MM.1S (cell line): ENCODE measurements at places on chromosomes 4 and X.

DNA sequence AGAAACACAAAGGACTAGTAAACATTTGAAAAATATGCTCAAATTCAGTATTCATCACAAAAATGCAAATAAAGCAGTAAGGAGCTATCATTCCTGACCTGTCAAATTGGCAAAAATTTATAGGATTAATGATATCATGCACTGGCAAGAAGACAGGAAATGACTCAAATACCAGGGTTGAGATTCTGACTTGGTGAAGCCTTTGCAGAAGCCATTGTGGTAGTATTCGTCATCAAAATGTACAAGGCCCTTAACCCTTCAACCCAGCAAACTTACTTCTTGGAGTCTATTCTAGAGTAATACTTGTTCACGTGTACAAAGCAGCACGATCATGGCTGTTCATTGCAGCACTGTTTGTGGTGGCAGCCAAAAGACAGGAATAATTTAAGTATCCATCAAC, 132.4 kb downstream of the ENOX2 start:
- no peak for DNase-seq
- H3K4me3 ChIP-seq, result no peak overlapping the region
- no peaks in the 10 kb centered on the region for H3K27me3 ChIP-seq
- H3K36me3 ChIP-seq, result no peaks in the 10 kb centered on the region

DNA sequence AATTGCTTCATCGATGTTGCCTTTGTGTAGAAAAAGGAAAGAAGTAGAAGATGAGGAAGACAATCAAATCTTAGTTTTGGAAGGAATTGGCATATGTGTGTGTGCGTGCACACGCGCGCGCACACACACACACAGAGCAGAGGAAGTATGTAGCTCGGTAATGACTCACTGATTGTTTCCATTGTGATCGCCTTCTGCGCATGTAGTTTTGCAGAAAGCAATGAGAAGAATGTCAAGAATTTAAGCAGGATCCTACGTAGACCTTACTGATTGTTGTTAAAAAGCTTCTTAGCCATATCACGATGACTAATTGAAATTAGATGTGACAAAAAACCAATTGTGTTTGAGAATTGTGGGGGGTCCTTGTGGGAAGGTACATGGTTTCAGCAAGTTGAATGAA, 12.8 kb upstream of the LIMCH1 start:
- H3K27me3 ChIP-seq, result no peaks in the 10 kb centered on the region
- H3K36me3 ChIP-seq, result no peaks in the 10 kb centered on the region
- no peak overlapping the region for H3K27ac ChIP-seq
- DNase-seq, result no peak

DNA sequence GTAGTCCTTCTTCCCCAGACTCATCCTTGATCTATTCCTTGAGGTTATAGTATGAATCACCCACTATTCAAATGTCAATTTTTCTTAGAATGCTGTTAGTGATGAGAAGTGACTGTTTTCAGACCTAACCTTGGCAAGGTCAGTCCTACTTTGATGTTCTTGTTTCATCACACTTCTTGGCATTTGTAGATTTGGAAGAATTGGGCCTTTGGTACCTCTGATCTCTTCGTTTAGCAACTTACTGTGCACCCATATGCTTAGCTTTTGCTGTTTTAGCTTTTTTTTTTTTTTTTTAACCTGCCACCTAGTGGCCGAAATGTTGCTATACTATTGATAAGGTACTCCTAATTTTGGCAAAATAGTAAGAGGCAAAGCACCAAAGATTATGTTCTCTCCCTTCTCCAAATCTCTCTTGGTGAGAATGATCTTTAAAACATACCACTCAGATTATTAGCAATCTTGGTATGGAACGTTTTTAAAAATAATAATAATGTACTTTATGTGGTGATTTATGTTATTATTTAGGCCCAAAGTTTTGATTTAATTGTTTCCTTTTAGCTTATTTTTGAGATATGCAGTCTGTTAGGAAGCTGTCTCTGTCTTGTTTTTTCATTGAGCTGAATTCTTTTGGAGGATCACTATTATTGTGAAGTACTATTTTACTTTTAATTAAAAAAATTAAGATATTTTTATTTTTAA, 16.6 kb downstream of the DCK start:
- DNase-seq, result peak; percentile 58
- no peak overlapping the region for H3K4me3 ChIP-seq
- H3K4me1 ChIP-seq, result peaks cover 8% of the 10 kb centered on the region
- no peaks in the 10 kb centered on the region for H3K27me3 ChIP-seq
- H3K36me3 ChIP-seq, result peaks cover 7% of the 10 kb centered on the region; the same call in 1 of the 2 replicates
- H3K27ac ChIP-seq, result no peak overlapping the region

- H3K27ac ChIP-seq, result no peak overlapping the region
- no peaks in the 10 kb centered on the region for H3K4me1 ChIP-seq
- no peaks in the 10 kb centered on the region for H3K36me3 ChIP-seq
- no peak overlapping the region for H3K4me3 ChIP-seq
Measured at GRCh38 chr4:55037728-55038127, 87.7 kb downstream of the KDR start.

DNA sequence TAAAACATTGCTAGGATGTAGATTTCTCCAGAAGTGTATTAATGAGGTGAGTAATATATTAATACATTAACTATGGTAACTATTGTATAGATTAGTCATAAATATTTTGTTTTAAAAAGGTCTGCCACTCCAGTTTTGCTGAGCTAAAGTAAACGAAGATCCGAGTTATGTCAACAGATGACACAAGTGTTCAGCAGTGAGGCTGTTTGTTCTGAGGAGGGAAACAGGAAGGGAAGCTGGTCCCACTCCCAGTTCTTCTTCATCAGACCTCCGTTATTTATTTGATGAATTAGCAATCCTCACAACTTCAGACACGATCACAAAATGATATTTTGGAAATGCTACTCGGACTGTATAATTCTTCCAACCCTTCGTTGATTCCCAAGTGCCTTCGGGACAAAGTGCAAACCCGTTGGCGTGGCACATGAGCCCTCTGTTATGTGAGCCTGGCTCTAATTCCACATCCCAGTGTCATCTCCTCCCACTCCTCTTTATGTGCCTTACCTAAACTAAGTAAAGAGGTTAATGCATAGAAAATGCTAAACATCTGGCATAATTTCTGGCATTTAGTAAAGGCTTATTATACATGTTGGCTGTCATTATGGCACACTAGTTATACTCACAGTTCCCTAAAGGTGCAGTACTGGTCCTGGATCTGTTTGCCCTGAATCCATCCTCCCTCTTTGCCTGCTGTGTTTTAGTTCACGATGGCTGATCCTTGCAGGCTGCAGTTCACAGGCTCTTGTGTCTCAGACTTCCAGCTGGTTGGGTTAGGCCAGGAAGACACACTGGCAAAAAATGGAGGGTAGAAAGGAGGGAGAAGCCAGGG, 190.6 kb upstream of the LNX1 start:
- no peak for DNase-seq
- H3K4me3 ChIP-seq, result no peak overlapping the region
- H3K27ac ChIP-seq, result no peak overlapping the region
- no peaks in the 10 kb centered on the region for H3K4me1 ChIP-seq
- H3K27me3 ChIP-seq, result no peaks in the 10 kb centered on the region

GRCh38 chr4:119210775-119211174, 1.7 kb upstream of the USP53 start:
- H3K27me3 ChIP-seq, result no peaks in the 10 kb centered on the region
- H3K4me1 ChIP-seq, result peaks cover 5% of the 10 kb centered on the region; the same call in 1 of the 2 replicates
- no peaks in the 10 kb centered on the region for H3K36me3 ChIP-seq
- H3K4me3 ChIP-seq, result no peak overlapping the region
- no peak overlapping the region for H3K27ac ChIP-seq

DNA sequence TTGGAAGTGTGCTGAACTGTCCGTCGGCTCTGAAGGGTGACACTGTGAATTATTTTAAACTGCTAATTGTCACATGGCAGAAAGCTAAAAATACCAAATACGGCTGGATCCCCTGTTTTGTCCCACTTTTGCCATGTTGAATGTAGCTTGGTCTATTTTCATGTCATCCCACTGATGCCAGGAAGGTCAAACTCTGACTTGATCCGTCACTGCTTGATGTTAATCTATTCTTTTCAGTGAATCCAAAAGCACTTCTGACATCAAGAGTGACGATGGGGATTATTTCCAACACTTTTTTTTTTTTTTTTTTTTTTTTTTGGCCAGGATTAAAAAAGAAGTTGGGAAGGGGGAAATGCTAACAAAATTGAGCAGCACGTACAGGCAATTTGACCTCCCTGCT, 734.6 kb upstream of the TENM3 start:
- no peaks in the 10 kb centered on the region for H3K4me1 ChIP-seq
- H3K4me3 ChIP-seq, result no peak overlapping the region
- DNase-seq, result no peak
- no peaks in the 10 kb centered on the region for H3K27me3 ChIP-seq
- H3K36me3 ChIP-seq, result no peaks in the 10 kb centered on the region

DNA sequence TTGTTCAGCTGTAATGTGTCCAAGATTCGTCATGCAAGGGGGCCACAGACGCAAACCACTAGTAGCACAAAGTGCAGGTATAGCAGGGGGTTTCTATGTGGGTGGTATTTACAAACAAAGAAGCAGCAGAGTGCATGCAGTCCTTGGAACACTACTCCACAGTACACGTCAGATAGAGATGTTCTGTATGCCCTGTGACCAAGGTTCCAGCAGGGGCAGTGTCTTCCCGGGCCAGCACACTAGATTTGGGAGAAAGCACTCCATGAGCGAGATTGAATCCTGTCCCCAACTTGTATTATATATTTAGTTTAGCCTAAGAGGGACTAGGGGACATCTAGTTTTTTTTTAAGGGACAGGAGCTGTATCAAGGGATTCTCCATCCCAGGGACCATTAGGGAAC, 54.4 kb upstream of the ESX1 start:
- H3K27me3 ChIP-seq, result no peaks in the 10 kb centered on the region
- no peak overlapping the region for H3K4me3 ChIP-seq
- no peaks in the 10 kb centered on the region for H3K36me3 ChIP-seq
- DNase-seq, result no peak
- no peaks in the 10 kb centered on the region for H3K4me1 ChIP-seq

DNA sequence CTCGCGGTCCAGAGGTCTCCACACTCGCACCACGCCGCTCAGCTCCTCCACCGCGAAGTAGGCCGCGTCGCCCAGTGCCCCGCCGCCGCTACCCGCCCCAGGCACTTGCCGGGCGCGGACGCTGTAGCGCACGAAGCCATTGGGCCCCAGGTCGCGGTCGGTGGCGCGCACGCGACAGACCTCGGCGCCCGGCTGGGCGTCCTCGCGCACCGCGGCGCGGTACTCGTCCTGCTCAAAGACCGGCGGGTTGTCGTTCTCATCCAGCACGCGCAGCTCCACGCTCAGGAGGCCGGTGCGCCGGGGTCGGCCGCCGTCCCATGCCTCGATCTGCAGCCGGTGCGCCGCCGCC, 1.4 kb downstream of the DCHS2 start:
- H3K36me3 ChIP-seq, result no peaks in the 10 kb centered on the region
- H3K4me3 ChIP-seq, result no peak overlapping the region
- no peaks in the 10 kb centered on the region for H3K27me3 ChIP-seq
- H3K4me1 ChIP-seq, result no peaks in the 10 kb centered on the region

DNA sequence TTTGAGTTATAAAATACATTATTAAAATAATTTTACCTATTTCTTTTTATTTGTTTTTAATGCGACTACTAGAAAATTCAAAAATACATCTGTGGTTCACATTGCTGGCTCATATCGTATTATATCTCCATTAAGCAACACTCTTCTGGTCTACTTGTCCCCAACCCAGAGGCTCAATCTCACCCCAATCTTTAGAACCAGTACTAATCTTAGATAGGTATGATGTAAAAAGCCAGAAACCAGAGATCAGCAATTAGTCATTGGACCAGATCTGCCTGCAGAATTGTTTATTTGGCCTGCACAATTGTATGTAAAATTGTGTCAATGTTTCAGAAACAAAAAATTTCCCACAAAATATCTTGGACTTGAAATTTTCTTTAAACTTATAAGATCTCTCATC, 155.5 kb upstream of the BMP3 start:
- H3K4me3 ChIP-seq, result no peak overlapping the region
- no peaks in the 10 kb centered on the region for H3K36me3 ChIP-seq
- no peaks in the 10 kb centered on the region for H3K4me1 ChIP-seq
- H3K27ac ChIP-seq, result no peak overlapping the region

DNA sequence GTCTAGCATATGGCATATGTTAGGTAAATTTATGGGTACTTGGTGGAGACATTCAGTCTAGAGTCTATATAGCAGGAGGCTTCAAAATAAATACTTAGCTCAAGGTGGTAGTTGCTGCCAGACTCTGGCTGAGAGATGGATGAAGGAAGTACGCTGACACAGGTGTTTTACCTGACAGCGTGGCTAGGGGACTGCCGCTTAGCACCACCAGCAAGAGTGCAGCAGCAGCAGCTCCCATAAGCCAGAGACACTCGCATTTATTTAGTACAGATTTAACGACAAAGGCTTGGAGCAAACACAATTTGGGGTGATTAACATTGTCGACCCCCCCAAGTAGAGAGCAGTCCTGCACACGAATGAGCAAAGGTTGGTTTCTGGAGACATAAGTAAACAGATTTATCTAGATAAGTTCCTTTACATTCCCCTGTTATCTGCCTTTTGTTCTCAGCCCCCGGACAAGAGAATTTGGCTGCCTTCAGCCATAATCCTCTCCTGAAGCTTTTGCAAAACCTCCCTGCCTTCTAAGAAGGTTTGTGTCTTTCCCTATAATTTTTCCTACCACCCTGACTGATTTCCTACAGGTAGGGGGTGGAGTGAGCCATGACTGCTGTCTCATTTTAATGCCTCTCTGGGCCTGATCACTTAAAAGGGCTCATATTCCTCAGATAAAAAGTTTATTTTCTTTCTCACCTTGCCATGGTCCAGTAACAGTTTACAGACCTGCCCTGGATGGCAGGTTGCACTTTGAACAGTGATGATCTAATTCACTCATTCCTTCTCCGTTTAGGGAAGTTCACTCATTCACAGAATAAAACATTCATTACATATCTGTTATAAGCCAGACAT, 64.6 kb downstream of the RHOH start:
- H3K27ac ChIP-seq, result no peak overlapping the region
- no peaks in the 10 kb centered on the region for H3K27me3 ChIP-seq
- no peak for DNase-seq
- H3K4me1 ChIP-seq, result no peaks in the 10 kb centered on the region; the same call in 1 of the 2 replicates
- no peak overlapping the region for H3K4me3 ChIP-seq

- H3K27me3 ChIP-seq, result no peaks in the 10 kb centered on the region
- H3K27ac ChIP-seq, result no peak overlapping the region
- DNase-seq, result no peak
- no peak overlapping the region for H3K4me3 ChIP-seq
Measured at GRCh38 chr4:154946113-154946512, 165.0 kb downstream of the RBM46 start.

GRCh38 chrX:149131774-149132173, 373.3 kb downstream of the IDS start:
- DNase-seq, result no peak
- no peak overlapping the region for H3K27ac ChIP-seq
- H3K4me1 ChIP-seq, result no peaks in the 10 kb centered on the region
- H3K4me3 ChIP-seq, result no peak overlapping the region
- no peaks in the 10 kb centered on the region for H3K36me3 ChIP-seq

GRCh38 chrX:13144927-13145655, 100.7 kb upstream of the FAM9C start:
- no peaks in the 10 kb centered on the region for H3K27me3 ChIP-seq
- no peak overlapping the region for H3K4me3 ChIP-seq
- no peak for DNase-seq
- H3K36me3 ChIP-seq, result no peaks in the 10 kb centered on the region
